CD4-positive, alpha-beta T cell treated with Interferon alpha-2 for 1 hour (primary cell): ENCODE measurements at places on chromosomes 1 and 21.

GRCh38 chr1:51520700-51521248 lies 1.7 kb upstream of the EPS15 start:
- no peak for DNase-seq

DNA sequence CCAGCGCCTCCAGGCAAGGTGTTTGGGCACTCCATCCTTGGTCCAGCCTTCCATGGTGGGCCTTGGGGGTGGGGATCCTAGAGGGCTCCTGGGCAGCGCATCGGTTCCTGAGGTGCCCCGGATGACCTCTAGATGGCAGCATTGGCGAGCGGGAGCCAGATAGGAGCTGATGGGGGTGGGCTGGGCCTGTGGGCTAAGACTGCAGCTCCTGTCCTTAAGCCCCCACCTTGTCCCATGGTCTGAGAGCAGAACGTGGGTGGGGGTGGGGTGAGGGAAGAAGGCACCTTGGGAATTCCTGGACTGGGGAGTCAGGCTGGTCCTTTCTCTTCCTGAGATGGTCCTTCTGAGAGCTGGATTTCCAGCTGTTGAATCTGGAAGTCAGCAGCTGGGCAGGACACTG lies 93.4 kb upstream of the CSF3R start:
- DNase-seq: peak; percentile 21

GRCh38 chr1:1550087-1550486 lies 9.7 kb upstream of the TMEM240 start:
- no peak for DNase-seq

DNA sequence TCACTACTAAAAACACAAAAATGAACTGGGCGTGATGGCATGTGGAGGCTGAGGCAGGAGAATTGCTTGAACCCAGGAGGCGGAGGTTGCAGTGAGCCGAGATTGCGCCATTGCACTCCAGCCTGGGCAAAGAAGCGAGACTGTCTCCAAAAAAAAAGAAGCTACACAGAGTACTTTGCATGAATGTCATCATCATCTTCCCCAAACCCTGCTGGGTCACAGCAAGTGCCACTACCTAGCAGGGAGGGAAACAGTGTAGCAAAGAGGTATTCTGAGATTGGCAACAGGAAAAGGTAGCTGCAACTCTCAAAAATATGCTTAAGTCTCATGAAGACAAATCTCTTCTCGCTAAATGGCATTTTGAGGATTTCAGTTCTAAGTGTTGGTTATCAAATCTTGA lies 12.8 kb downstream of the NDC1 start:
- DNase-seq: no peak

DNA sequence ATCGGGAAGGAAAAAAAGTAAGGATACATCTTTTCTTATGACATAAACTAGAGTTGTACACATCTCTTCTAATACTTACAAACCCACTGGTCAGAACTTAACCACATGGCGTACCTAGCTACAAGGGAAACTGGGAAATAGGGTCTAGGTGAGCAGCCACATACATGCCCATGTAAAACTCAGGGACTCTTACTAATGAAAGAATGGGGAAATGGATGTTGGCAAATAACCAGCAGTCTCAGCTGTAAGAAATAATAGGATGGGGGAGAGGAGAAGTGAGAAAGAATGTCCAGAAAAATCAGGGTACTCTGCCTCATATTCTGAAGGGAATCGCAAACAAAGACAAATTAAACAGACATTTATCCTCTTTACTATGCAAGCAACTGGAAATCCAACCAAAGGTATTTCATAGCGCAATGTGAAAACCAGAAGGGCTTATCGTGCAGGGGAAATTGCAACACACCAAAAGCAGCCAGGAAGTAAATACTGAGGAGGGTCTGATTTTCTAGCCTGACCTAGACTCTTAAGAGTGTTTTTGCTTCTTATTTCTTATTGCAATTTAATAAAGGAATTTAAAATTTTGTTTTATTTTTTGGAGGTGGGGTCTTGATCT lies 17.5 kb downstream of the GTF2B start:
- no peak for DNase-seq

- DNase-seq: peak; percentile 37
Measured at GRCh38 chr1:15100121-15100879, 53.2 kb upstream of the TMEM51 start.

- no peak for DNase-seq
Measured at GRCh38 chr1:205994346-205994745, 8.8 kb downstream of the RAB7B start.

GRCh38 chr1:72911656-72912055 lies 629.3 kb upstream of the NEGR1 start:
- no peak for DNase-seq

DNA sequence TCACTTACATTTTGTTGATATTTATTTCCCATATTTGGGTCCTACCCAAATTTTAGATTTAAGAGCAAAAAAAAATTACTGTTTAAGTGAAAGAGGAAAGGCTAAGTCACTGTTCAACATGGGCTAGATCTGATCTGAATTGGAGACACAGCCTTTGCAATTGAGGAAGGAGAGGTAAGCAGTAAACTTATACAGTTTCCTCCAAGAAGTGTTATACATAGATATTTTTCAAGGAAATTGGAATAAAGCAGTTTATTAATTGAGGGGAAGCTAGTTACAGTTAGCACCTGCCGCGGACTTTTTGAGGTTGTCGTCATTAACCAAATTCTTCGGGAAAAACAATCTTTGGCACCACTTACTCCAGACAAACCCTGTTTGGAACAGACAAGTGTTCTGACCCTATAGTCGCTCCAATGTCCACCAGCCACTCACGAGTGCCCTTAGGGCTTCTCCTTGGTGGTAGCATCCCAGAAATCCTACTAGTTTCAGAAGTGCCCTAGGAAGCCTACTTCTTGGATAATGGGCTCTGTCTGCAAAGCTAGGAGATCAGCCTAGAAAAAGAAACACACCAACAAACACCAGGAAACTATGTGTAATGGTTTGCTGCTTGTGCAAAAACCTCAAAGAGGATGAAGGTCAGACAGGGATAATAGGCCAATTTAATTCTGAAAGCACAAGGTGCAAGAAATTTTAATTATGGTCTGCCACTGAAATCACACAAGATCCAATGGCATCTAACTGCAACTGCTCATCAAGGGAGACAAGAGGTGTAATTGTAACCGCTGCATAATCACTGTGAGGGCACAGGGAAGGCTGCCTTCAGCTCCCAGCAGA lies 2.5 kb downstream of the WLS start:
- DNase-seq: no peak

DNA sequence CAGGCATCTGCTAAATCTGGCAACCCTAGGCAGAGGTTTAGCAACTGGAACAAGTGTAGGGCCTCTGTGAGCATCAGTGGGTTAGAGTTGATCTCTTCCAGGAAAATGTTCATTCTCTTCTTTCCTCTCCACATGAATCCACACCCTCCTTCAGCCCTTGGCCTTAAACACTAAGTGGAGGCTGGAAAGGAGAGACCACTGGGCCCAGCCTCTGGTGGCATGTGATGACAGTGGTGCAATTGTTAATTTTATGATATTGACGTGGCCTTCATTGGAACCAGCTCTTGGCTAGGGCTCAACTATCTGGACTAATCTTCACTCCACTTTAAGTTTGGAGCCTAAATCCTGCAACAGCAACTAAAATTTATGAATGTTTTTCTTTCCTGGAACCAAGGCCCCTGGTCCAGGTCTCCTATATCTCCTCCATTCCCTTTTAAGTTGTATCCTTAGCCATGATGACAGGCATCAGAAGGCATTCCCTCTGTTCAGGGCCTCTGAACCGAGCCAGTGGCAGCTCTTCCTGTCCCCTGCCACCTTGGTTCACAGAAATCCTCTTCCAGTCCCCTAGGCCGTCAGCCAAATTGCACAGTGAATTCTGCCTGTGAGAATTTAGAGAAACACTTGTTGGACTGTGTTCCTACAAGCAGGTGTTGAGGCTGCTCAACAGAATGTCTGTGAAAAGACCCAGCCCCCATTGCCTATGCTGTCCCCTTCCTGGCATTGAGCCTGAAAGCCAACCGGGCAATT lies 132.2 kb downstream of the PSMG1 start:
- DNase-seq: no peak

DNA sequence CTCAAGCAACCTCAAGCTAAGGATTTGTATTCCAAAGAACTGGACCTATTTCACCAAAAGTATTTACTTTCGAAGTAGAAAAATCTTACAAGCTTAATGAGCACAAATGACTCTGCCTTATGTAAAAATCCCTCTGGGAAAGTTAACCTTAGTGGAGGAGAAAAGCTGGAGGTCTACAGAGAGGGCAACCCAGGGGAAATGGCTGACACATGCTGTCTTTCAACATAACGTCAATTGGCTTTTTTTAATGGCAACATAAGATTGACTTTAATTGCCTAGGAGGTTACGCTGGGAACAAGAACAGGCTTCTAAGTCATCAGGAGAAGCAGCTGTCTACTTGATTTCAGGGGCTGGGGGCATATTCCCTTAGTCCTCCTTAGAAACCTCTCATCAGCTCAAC lies 52.3 kb downstream of the UTP25 start:
- no peak for DNase-seq

DNA sequence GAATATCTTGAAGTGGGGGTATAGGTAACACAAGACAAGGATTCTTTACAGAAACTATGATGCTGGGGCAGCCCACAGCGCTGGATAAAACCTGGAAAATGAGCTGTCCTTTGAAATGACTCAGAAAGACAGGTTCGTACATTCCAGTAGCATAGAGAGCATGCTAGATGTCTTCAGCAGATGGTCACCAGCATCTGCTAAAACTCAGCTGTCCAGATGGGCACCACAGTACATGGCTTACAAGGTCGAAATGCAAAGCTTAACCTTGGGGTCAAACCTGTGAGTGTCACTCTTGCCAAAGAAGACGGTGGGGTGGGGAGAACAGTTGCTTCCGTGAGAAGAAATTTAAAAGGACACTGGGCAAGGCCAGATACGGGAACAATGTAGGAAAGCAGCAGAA lies 41.3 kb upstream of the TRIM45 start:
- DNase-seq: no peak

DNA sequence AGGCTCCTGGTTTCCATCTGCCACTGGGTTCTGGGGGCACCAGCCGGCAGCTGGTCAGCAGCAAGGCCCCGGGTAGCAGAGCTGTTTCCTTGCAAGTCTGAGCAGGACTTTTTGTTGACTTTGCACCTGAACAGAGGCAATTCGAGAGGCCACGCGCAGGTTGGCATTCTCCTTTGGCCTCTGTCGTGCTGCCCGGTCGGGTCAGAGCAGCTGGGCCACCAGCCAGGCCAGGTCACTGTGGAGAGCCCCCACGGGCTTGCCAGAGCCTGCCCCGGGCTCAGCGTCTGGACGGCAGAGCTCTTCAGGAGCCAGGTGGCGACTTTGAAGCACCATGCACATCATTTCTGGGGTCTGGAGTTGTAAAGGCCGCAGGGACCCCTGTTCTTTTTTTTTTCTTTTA lies 28.4 kb upstream of the TMEM52 start:
- DNase-seq: no peak
